ENCODE measurements at places on chromosomes 6 and 20.

GRCh38 chr6:74979065-74979766, 226.6 kb downstream of the COL12A1 start:
- no peak for DNase-seq

- no peak for DNase-seq
These were observed 60.3 kb upstream of the PTPN1 start for GRCh38 chr20:50449738-50450492.

DNA sequence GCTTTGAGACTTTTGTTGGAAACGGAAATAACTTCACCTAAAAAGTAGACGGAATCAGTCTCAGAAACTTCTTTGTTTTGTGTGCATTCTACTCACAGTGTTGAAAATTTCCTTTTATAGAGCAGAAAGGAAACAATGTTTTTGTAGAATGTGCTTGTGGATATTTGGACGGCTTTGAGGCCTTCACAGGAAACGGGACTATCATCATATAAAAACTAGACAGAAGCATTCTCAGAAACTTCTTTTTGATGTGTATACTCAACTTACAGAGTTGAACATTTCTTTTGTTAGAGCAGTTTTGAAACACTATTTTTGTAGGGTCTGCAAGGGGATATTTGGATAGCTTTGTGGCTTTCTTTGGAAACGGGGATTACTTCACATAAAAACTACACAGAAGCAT, 627.5 kb upstream of the ZNF337 start:
- DNase-seq, result no peak

DNA sequence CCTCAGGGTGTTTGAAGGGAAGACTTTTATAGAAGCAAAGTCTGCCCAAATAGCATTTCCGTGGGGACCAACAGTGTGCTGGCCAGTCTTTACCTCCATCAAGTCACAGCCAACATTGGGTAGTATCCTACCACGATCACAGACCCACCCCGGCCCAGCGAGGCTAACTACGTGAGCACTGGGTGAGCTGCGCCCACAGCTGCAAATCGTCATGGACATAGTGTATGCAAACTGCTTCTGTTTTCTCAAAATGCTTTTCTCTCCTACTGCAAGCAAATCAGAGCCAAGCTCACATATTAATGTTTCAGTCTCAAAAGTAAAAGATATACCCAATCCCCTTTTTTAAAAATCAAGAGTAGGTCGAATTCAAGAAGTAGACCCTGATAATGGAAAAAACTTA, 592.8 kb upstream of the CDH4 start:
- DNase-seq, result no peak

- DNase-seq, result no peak
These were observed 373.4 kb upstream of the EPHA7 start for GRCh38 chr6:93792746-93793145.

- DNase-seq, result no peak
These were observed 4.6 kb upstream of the REV3L start for GRCh38 chr6:111487661-111488060.

- no peak for DNase-seq
These were observed 47.6 kb downstream of the GRM4 start for GRCh38 chr6:34098045-34098936.

DNA sequence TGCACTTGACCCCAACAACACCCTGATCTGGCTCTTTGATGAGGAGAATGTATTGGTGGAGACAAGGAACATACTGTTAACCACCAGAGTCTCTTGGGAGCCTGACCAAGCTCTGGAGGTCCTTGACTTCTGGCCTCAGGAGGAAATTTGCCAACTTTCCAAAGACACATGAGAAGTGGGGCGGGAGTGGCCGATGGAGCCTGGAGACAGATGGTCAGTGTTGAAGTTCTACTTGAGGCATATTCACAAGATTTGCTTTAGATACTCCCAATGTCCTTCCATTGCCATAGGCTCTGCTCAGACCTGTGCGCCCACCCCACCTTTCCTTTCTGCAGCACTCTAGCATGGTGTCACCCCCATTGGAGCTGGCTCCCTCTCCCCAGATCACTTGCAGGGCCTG, 241.0 kb downstream of the SLC24A3 start:
- no peak for DNase-seq

DNA sequence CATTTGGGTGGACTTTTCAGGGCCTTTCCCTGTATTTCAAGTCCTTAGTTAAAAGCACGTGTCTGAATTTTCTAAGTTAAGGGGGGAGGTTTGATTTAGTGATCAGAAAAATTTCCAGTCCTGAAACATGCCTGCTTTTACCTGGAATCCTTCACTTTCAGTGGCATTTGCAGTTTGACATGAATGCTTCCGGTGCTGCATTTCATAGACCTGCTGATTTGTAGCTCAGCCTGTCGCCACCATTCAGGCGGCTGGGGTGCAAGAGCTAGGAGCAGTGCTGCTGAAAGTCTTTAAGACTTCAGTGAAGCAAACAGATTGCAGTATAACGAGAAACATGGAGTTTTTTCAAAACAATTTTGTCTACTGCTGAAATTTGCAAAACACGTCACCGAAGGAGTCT, 14.0 kb downstream of the RPS6KA2 start:
- DNase-seq, result no peak

GRCh38 chr6:40585223-40585622, 1.9 kb downstream of the LRFN2 start:
- no peak for DNase-seq

- DNase-seq, result no peak
These were observed 18.4 kb downstream of the TRAM2 start for GRCh38 chr6:52558266-52559000.

- DNase-seq, result no peak
These were observed 41.3 kb downstream of the TAF8 start for GRCh38 chr6:42091718-42092023.

DNA sequence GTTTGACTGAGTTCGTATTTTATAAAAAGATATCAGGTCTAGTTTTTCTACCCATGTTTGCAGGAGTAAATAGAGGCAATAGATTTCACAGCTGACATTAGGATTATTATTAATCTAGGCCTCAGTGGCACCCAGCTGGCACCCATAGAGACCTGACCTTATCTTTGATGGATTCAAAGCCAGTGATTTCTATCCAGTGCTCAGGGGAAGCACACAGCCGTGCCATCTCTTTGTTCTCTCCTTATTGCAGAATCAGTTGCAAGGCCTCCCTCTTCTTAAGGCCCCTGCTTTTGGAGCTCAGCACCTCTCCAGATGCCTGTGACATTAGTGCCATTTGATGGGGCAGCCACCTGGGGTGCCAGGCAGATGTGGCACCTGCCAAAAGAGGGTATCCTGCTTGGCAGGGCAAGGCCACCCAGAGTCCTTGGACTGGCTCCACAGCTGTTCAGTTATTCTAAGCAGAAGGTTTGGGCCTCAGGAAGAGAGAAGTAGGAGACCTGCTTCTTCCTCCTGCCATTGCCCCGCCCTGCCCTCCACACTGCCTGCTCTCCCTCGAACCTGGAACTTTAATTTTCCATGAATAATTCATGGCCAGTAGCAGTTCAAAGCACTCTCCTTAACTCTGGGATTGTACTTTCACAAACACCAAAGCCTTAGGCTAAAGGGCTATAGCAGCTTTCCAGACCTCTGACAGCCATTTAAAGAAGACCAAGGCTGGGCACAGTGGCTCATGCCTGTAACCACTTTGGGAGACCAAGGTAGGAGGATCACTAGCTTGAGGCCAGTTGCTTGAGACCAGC, 206.3 kb downstream of the ZDHHC14 start:
- DNase-seq, result no peak

- DNase-seq, result no peak
These were observed 178.6 kb upstream of the RGS17 start for GRCh38 chr6:153309651-153310050.

DNA sequence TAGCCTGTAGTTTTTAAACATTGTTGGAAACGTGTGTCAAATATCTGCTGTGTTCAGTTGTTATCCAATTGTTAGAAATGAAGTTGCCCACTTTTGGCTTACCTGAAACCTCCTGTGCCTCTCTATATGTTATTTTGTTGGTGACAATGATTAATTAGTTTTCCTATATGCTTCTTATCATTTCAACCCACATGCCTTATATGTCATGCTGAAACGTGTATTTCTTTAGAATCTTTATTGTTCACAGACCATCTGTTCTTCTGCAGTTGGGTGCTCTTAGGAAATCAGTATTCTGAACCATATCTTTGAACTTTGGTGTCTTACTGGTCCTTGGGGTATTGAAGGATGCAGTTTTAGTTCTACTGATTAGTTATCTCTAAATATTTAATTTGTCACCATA, 91.2 kb upstream of the SCGN start:
- no peak for DNase-seq

DNA sequence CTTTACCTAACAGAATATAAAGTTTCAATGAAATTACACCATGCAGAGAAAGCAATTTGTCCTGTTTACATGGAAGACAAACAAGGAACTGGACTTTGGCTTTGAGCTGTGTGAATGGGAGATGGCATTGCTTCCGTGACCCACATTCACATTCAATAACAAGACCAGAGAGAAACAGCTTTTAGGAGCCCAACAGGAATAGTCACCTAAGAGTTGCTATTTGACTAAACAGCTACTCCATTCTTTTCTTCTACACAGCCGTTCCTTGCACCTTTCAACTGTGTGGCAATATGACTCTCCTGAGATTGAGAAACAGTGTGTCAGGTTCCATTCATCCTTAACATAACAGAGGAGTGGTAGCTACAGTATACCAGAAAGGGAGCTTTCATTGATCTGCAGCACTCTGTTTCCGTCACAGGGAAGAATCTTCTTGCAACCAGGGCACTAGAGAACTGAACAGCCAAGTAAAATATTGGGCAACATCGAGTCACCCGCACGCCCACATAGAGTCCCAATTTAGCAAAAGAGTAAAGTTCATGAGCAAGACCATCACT, 355.1 kb downstream of the HAO1 start:
- DNase-seq, result no peak

DNA sequence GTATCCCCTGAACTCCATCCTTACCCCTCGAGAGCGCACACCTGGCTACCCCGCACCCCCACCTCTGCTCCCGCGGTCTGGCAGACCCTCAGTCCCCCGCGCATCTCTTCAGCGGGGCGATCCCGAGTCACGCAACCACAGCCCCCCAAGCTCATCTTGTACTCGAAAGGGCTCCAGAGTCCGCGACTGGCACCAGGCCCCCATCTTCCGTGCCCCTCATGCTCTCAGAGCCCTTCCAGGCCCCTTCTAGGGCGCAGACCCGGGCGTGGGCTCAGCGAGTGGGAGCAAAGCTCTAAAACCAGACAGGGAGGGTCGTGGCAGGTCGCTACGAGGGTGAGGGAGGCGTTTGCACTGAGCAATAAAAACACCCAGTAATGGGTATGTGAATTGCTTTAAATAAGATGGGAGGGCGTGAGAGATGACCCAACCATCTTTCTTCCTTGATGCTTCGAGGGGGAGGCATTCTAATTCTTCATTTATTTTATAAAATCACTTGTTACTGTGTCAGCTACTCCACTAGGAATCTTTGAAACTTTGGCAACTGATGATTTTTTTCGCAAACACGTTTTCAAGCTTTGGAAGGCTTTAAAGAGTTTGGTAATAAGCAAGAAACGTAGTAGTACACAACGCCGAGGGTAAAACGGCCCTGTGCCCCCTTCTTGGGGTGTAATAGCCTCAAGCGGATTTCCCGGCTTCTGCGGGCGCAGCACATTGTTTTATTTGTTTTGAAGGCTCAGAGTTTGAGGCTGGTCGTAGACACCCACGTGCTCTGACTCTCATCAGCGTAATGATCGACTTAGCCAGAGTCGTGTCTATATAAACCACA, 42.6 kb upstream of the SUPT3H start:
- DNase-seq, result no peak

GRCh38 chr6:7239590-7239948, 73.4 kb downstream of the SSR1 start:
- no peak for DNase-seq
